ENCODE measurements at places on chromosomes 5 and 9.

DNA sequence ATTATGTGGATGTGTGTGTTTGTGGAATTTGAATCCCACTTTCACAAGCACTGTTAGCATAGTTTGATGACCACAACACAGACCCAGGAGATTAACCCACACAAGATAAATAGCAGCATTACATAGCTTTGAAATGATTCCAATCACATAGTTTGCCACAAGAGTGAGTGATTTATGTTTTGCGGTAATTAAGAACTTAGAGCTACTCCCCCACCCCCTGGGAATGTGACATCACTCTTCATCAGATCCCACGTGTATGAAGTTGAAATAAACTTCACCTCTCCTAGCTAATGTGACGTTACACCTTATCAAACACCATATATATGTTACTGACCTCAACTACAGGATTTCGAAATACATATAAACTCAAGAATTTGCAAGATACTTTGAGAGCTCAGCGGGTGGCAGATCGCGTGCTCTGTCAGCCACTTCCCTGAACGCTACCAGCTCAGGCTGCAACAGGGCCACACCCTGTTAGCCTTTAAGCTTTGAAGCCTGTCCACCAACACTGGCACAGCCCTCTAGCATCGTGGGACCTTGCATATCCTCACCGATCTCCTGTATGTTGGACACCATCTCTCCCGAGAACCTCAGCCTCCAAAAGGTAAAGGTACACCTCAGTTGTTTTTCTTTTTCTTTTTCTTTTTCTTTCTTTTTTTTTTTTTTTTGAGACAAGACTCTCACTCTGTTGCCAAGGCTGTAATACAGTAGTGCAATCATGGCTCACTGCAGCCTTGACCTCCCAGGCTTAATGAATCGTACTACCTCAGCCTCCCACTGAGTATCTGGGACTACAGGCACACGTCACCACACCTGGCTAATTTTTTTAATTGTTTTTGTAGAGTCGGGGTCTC is 1.7 kb upstream of the AGTPBP1 start:
- DNase-seq: no peak

DNA sequence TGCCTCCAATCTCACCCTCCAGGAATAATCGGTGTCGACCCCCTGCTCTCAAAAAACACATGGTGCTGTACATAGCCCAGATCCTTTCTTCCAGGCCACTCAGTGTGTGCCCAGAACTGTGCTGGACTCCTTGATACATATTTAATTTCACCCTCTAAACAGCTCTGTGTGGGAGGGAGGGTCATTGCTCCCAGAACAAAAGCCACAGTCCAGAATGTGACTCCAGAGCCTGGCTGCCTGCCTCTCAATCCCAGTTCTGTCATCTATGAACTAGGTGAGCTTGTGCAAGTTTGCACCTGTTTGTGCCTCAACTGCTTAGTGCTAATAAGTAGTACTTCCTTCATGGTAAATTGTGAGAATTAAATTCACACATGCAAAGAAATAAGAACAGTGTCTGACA is 93.1 kb downstream of the GABBR2 start:
- no peak for DNase-seq

DNA sequence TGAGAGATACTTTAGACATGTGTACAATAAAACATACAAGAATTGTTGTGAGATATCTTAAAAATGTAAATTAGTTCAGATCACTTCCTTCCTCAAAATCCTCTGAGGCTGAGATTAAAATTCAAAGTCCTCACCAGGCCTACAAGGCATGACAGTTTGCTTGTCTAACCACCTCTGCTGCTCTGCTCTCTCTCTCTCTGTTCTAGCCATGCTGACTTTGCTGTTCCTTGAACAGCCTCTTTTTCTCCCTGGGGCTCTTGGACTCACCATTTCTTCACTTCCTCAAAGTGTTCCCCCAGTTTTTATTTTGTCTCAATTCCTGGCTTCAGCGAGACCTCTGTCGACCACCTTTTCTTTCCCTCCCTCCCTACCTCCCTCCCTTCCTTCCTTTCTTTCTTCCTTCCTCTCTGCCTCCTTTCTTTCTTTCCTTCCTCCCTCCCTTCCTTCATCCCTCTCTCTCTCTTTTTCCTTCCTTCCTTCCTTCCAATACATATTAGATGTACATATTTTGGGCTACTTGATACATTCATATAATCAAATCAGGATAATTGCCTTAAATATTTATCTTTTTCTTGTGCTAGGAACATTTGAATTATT is 27.0 kb downstream of the CATSPER3 start:
- no peak for DNase-seq

DNA sequence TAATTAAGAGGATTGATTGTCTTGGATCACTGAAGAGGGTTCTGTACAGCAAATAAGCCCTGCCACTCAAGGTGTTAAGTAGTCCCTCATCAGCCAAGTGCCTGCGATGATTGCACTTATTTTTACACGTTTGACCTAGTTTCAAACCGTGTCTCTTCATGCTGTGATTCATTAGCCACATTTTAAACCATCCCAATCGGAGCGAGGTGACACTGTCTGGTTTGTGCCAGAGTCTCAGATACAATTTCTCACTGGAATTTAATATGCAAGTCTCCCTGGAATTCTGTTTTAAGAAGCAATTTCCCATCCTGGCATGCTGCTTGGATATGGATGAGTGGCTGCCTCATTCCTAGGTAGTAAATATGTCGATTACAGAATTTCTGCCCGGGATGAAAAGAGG is 1.6 kb downstream of the INSYN2B start:
- no peak for DNase-seq

- no peak for DNase-seq
These were observed 25.2 kb downstream of the GLT6D1 start for GRCh38 chr9:135613946-135614805.

GRCh38 chr5:2991884-2992283 is 240.4 kb upstream of the IRX2 start:
- DNase-seq: no peak

DNA sequence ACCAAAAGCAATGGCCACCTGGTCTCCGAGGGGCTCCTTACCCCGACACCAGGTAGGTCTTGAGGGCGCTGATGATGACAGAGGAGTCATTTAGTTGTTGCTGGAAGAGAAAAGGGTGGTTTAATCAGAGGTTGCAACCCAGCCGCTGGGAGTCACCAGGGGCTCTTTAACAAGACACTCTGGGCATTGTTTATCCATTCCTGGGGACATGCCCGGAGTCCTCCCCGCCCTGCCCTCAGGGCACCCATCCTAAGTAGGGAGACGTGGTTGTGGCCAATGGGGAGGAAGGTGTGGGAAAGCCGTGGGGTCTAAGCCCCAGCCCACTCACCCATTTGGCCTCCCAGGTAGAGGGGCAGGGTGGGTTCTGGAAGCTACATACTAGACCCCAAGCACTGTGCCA is 3.1 kb downstream of the PTGES2 start:
- no peak for DNase-seq

GRCh38 chr5:14374100-14374499 is 207.5 kb upstream of the OTULINL start:
- DNase-seq: no peak

DNA sequence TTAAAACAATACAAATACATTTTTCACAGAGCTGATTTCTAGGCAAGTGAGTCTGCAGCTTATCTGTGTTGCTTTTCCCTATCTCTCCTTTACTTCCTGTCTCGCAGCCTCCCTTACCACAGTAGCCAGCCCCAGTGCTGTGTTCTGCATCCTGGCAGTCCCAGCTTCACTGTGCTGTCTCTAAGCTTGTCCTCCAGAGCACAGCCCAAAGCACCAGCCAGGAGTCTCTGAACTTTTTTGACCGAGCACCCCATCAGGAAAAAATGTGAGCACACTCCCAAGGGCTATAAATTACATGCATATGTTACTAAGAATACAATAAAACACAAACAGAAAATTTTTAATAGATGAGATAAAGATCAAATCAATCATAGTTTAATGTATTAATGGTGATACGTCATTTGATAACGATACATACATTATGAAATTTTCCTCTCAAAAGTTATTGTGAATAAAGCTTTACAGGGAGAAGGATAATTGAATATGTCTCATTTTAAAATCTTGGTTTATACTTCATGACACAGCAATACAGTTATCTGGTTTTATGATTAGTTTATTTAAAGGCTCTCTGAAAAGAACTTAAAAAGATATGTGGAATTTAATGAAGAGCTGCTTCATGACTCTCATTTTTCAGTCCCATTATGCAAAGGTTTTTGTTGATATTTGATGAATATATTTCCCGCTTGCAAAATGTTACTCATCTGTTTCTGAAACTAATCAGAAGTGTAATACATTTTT is 7.3 kb upstream of the RHOBTB3 start:
- no peak for DNase-seq

GRCh38 chr5:74963407-74963806 is 89.0 kb downstream of the GCNT4 start:
- DNase-seq: no peak

- no peak for DNase-seq
These were observed 67.8 kb upstream of the SLC1A1 start for GRCh38 chr9:4422495-4422894.

DNA sequence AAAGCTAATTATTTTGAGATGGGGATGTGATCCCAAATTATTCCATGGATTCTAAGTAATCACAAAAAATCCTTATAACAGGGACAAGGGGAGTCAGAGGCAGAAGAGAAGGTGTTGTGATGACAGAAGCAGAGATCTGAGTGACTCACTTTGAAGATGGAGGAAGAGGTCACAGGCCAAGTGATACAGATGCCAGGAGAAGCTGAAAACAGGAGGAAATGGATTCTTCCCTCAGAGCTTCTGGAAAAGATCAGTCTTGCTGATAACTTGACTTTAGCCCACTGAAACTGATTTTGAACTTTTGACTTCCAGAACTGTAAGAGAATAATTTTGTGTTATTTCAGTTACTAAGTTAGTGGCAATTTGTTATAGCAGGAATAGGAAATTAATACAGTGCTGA is 105.3 kb downstream of the GCNT1 start:
- no peak for DNase-seq

GRCh38 chr5:160270704-160271103 is 41.4 kb downstream of the FABP6 start:
- no peak for DNase-seq

DNA sequence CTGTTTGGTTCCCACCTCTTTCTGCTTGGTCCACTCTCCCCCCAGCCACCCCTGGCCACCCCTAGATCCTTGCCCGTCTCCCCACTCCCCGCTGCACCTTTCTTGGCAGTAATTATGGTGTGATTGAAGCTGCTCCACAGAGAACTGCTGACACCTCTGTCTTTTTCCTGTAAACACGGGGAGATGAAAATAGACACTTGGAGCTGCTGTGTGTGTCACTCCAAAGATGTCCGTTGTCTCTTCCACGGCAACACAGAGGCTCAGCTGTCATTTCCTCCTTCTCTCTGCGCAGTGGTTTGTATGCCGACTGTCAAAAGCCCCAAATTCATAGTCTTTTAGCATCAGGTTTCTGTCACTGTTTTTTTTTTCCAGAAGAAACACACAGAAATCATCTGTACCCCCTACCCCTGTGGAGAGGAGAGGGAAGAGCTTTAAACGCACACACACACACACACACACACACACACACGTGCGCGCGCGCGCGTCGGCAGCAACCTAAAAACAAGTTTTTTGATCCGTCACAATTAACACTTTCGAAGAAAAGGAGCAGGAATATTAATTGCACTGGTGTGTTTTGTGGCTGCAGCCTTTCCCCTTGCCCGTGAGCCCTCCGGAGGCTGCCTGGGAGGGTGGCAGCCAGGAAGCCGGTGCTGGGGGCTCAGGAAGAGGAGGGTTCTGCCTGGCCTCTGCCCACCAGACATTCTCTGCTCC is 39.8 kb downstream of the ASS1 start:
- no peak for DNase-seq

GRCh38 chr5:12073426-12073825 is 169.2 kb upstream of the CTNND2 start:
- DNase-seq: no peak

GRCh38 chr5:6505416-6505755 is 56.7 kb downstream of the UBE2QL1 start:
- no peak for DNase-seq

DNA sequence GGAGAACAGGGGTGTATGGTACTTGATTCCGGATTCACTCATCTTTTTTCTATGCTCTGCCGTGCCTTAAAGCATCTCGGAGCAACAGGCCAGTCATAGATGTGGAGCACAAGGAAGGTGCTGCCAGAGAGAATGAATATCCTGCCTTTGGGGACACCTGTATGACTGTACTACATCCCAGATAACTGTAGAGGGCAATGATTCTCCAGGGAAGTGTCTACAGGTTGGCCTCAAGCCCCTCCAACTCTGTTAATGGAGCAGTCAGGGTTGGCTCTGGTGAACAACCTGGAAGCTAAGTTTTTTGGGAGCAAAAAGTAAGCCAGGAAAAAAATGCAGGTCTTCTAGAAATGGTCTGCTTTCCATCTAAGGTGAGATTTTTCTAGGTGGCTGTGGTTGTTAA is 71.0 kb downstream of the NREP start:
- DNase-seq: no peak

- no peak for DNase-seq
These were observed 41.6 kb downstream of the ADAMTS12 start for GRCh38 chr5:33850100-33850594.

- no peak for DNase-seq
These were observed 9.4 kb upstream of the CD74 start for GRCh38 chr5:150422075-150422474.

GRCh38 chr9:134748591-134748990 is 107.0 kb downstream of the COL5A1 start:
- DNase-seq: no peak

DNA sequence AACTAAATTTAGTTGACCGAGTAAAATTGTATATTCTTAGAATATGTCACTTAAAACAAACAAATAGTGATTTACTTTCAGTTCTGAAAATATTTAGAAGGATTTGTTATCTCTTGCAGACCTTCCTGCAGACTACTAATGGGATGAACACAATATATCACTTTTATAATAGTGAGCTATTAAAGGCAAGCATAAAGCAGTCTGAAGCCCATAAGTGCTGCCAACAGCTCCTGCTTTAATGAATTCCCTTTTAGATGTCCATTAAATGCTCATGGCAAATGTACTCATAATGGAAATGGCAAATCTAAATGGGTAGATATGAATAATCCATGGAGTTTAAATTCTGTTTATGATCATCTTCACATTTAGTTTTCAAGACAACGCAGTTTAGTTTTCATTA is 170.2 kb downstream of the RANBP17 start:
- no peak for DNase-seq

DNA sequence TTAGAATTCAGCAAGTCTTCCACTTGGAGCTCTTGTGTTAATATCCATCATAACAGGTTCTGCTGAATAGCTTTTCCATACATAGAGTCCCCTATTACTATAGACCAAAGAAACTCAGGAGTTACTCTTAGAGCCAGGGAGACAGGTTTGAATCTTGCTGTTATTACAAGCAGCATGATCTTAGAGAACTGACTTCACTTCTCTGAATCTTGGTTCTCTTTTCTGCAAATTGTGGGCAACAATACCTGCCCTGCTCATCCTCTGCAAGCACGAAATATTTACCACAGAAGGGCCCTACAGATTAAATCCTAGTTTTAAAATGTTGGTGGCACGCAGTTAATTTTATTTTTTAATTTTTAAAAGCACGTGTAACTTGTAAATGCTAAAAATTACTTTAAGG is 111.7 kb downstream of the TLR4 start:
- DNase-seq: no peak

DNA sequence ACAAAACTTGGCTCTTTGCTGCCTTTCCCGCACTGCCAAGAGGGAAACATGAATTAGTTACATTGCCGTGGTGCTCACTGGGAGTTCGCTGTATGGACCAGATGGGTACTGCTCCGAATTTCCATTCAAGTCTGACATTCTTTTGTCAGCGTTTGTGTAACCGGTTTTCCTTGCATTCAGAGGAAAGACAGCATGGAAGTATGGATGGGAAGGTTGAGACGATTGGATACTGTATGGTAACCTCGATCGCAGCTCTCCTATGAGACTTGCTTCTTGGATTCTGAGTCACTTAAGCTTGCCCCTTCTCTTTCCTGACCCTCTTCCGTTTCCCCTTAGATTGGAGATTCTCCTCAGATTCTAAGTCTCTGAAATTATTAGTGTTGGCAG is 625 bp upstream of the UBLCP1 start:
- DNase-seq: no peak
